ENCODE measurements at places on chromosomes 16 and 17.

- no peak for DNase-seq
These were observed 2.8 kb downstream of the TENT4B start for GRCh38 chr16:50155925-50156324.

DNA sequence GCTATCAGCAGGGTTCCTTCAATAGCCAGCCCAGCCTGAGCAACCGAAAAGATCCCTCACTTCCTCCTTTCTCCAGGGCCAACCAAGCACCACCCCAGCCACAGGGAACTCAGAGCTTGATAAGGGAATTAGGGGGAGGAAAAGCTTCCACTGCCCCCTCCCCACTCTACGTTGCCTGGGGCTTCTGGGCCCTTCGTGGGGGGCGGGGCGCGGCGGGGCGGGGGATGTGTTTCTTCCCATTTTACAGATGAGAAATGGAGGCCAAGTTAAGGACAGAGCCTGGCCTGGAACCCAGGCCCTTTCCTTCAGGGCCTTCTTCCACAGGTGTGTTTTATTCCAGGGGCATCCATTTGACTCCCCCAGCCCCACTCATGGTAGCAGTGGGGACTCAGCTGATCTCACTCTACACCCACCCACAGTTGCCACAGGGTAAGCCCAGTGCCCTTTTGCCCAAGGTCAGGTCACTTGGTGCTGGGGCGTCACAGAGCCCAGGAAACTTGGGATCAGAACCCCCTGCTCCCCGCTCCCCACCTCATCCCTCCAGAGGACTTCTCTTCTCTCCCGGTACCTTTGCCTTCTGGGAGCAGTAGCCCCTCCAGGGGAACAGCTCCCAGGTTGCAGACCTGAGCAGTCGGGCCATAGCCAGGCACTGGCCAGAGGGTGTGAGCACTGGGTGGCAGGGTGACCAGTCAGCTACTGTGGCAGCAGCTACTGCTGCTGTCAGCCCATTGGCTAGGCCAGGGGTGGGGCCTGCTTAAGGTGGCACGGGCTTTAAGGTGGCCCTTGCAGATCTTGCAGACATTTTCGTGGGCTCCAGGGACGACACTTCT lies at the start of gene LDHD:
Gene LDHD, minus strand, starts transcription at position 700 of the 830 bp plus-strand sequence. Its CDS starts 60 bp downstream, at position 640.
- DNase-seq: no peak

GRCh38 chr17:66995944-66996343 lies 31.4 kb downstream of the CACNG4 start:
- no peak for DNase-seq

- no peak for DNase-seq
These were observed 63.5 kb upstream of the LGALS9 start for GRCh38 chr17:27567563-27567859.
